ENCODE measurements at places on chromosomes 11 and 22.

GRCh38 chr11:123168955-123169484 lies 26.0 kb downstream of the CLMP start:
- no peak for DNase-seq

GRCh38 chr11:115324581-115325432 lies 179.4 kb downstream of the CADM1 start:
- DNase-seq, result peak; percentile 10

GRCh38 chr22:44269757-44270555 lies 42.8 kb downstream of the SHISAL1 start:
- no peak for DNase-seq

DNA sequence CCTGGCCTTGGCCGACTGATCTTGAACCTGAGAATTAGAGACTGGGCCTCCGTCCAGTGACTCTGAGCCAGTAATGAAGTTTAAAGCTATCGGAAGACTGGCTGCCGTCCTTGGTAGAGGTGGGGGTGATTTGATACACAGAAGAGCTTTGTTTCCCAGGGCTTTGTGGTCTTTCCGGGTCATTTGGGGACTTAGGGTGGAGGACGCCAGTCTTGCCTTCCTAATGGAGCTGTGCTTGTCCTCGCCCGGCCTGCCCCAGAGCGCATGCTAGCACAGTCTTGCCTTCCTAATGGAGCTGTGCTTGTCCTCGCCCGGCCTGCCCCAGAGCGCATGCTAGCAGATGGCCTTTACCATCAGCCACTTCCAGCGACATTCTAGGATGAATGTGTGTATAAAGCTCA lies 65.8 kb downstream of the ST3GAL4 start:
- DNase-seq, result no peak

- DNase-seq, result peak; percentile 53
Observed at GRCh38 chr22:46576556-46577367, 39.3 kb upstream of the CELSR1 start.

DNA sequence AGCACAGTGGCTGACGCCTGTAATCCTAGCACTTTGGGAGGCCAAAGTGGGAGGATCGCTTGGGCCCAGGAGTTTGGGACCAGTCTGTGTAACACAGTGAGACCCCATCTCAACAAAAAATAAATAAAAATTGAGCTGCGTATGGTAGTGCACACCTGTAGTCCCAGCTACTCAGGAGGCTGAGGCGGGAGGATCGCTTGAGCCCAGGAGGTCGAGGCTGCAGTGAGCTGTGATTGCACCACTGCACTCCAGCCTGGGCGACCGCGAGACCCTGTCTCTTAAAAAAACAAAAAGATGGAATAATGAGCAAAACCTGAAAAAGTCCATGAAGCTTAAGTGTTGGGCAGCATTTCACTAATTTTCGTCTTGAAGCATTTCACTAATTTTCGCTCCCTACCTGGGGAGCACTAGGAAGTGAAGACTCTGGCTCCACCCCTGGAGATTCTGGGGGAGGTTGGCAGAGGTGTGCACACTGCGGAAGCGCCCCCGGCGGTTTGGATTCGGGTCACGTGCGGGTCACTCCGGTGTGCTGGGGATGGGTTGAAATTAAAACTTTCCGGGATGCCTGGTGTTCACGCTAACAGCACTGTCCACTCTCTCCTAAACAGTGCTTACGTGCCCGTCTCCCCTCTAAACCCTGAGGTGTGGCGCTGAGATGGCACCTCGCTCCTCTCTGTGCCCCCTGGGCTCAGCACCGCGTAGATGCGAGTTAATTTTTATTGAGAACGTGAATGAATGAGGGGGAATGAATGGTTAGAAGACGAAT lies 906 bp upstream of the NAA40 start:
- no peak for DNase-seq

GRCh38 chr11:115333121-115333520 lies 171.1 kb downstream of the CADM1 start:
- DNase-seq, result no peak

DNA sequence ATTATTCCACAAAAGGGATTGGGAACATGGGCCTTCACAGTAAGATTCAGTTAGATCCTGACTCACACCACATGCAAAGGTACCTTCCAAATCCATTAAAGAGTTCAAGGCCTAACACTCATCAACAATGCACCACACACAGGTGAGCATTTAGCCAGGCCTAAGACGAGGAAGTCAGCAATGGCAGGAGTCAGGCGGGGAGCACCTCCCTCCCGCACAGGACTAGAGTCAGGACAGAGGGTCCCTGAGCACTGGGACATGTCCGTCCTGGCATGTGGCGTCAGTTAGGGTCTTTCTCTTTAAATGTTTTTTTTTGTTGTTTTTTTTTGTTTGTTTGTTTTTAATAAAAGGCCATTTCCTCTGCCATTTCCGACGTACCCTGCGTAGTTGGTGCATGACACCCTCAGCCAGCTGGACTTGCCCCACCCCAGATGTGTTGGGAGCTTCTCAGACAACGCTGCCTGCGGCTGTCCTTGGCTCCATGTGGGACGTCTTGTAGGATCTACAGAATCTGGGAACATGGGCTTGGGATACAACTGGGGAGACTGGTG lies 1458.6 kb downstream of the BRD1 start:
- DNase-seq, result no peak

DNA sequence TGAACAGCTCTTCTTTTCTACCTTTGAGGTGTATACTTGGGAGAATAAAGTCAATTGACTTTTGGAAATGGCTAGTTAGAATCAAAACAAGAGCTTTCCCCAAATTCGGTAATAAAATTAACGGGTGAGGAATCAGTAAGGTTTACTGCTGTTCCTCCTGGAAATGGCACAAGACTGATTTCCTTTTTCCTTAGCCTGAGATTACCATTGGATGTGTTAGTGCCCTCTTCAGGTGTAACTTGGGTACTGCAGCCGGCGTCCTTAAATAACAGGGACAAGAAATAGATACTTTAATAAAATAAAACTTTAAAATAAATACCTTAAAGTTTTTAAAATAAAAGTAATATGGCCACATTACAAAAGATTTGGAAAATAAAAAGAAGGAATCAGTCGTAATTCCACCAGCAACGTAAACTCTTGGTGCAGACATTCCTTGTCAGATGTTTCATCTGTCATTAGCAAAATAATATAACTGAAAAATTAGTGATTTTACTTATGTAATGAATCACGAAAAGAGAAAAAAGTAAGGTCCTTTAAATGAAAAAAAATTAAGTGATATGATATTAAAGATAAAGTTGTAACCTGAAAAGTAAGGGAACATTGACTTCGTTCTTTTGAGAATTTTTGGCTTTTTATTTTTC lies 29.7 kb downstream of the ZFTA start:
- peak; percentile 74 for DNase-seq

DNA sequence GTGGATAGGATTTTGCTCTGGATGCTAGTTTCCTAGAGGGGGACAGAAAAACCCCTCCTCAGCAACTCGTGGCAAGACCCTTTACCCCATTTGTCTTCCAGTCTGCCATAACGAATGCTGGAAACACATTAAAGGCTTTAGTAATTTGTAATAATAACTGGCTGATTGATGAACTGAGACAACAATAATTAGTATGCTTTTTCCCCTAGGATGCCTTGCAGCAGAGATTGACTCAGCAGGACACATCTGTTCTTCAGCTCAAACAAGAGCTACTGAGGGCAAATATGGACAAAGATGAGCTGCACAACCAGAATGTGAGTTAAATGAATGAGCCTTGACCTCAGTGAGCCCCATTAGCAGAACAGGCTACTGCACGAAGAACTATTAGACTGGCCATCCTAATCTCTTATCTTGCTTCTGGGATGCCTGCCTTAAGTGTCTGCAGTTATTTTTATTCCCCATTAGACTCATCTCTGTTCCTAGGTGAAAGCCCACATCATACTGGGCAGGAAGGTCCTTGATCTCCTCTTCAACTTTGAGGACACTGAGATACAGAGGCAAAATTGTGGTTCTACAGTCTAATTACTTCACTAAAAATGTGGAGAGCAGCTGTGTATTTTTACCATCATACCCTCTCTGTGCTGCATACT lies 32.9 kb upstream of the DLAT start:
- DNase-seq, result no peak

- no peak for DNase-seq
Observed at GRCh38 chr22:37757663-37758062, 50.1 kb upstream of the GCAT start.

DNA sequence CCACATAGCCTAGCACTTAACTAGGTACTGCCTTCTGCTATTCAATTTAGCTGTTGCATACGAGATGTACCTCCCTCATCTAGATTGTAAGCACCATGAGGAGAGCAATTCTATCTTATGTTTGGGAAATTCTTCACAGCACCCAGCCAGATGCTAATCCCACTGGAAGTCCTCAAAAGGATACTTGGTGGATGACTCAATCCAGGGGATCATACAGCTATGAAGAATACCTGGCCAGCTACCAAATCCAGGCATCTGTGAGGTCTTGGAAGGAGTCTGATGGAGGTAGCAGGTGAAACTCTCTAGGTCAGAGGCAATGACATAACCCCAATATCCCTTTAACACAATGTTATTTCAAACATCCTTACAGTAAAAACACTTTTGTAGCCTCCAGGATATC lies 167.8 kb upstream of the NCAM1 start:
- DNase-seq, result no peak

DNA sequence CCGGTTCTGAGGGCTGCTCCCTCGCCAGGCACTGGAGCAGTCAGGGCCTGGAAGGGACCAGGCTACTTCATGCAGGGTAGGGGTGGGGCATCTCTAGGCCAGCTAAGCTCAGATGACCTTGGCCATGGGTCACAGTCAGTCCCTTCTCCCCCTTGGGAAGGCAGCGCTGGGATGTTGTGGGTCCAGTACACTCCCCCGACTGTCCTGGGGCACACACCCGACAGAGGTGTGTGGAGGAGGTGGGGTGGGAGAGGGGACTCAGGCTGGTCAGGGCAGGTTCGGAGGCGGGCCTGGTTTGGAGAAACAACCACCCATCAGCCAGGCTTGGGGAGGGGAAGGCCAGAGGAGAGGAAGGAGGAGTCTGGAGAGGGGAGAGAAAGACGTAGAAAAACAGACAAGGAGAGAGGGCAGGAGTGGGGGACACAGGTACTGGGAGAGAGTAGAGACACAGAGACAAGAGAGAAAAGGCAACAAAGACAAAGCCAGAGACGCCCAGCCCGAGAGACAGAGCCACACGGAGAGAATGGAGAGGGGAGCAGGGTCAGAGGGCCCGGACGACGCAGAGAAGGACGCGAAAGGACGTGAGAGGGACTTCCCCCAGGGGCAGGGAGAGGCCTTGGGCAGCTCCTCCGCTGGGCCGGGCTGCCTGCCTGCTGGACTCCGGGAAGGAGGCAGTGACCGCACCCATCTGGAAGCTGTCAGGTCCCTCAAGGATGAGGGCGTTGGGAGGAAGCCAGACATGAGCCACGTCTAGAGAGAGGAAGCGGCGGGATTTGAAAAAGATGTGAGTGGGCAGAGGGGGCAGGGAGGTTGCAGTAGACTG lies 30.6 kb upstream of the TSKU start:
- DNase-seq, result peak; percentile 90

DNA sequence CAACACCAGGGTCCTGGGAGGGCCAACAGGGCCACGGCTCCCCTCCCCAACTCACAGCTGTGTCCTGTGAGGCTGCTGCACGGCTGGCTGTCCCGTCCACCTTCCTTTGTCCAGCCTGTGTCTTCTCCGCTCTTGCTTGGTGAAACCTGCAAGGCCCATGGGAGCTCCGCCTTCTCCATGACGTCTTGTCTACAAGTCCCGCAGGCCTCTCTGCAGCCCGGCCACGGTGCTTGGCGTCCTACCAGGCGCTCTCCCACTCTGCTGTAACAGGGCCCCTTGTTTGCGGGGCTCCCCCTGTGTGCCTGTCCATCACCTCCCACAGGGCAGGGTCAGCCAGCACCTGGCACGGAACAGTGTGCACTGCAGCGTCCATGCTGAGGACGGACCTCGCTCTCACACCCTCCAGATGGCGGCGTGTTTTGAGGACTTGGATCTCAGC lies 866.8 kb downstream of the TBC1D22A start:
- DNase-seq, result no peak

DNA sequence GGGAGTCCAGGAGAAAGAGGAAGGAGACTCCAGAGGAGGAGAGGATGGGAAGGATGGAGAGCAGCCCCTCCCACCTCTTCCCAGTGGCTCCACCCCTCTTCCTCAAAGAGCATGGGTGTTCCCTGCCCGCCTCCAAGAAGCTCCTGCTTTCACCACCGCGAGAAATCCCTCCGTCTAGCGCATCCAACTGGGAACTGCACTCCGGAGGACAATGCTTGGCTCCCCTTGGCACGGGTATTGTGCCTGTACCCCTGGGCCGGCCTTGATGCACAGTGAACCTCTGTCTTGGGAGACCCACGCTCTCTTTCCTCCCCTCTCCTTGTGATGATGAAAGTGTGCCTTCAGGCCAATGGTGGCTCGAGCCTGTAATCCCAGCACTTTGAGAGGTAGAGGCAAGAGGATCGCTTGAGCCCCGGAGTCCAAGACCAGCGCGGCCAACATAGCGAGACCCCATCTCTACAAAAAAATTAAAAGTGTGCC lies 14.9 kb upstream of the ADA2 start:
- no peak for DNase-seq

DNA sequence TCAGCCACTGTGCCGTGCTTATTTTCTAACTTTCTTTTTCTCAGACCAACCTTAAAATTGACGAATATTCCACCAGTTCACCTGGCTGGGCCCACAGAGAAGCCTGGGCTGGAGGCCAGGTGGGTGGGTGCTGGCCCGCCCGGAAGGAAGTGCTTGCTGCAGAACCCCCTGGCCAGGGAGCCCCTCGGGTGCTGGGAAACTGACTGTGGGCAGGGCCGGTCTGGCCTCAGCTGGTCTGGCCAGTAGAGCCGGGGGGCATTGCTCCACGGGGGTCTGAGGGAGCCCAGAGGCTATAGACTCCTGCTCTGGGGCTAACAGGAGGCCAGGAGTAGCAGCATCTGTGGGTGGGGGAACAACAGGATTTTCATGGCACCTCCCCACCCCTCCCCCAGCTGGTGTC lies 6.8 kb upstream of the CHID1 start:
- DNase-seq, result no peak

GRCh38 chr11:15884141-15884540 lies 472.2 kb downstream of the SOX6 start:
- DNase-seq, result no peak

DNA sequence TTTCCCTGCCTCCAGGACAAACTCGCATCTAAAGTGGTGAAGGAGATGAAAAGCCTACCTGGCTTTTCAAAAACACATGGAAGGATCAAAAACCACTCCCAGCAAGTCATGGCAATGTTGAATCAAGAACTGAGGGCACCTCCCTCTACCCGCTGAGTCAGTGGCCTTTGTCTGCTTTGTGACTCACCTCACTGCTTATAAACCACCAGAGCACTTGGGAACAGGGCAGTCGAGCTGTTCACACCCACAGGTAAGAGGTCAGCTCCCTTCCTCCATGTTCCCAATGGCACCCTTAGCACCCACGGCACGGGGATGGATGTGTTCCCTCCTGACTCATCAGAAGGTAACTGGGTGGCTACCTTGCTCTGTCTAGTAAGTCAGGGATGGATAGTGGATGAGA lies 21.7 kb downstream of the TENM4 start:
- no peak for DNase-seq

DNA sequence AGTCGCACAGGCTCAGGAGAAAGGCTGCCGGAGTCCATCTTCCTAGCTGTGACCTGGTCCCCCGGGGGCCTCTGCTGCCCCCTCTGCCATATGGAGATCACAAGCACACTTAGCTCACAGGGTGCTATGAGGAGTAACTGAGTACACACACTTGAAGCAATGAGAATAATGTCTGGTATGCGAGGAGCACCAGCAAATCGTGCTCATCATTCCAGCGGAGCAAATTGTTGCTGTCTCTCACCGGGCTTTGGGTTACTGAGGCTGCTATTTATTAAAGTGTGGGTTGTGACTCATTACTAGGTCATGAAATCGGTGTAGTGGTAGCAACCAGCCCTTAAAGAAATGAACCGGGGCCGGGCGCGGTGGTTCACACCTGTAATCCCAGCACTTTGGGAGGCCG lies 48.1 kb upstream of the EIF3D start:
- peak; percentile 57 for DNase-seq

- no peak for DNase-seq
Observed at GRCh38 chr11:107792049-107792443, 66.5 kb downstream of the SLC35F2 start.
